ENCODE measurements at places on chromosomes 2 and 18.

DNA sequence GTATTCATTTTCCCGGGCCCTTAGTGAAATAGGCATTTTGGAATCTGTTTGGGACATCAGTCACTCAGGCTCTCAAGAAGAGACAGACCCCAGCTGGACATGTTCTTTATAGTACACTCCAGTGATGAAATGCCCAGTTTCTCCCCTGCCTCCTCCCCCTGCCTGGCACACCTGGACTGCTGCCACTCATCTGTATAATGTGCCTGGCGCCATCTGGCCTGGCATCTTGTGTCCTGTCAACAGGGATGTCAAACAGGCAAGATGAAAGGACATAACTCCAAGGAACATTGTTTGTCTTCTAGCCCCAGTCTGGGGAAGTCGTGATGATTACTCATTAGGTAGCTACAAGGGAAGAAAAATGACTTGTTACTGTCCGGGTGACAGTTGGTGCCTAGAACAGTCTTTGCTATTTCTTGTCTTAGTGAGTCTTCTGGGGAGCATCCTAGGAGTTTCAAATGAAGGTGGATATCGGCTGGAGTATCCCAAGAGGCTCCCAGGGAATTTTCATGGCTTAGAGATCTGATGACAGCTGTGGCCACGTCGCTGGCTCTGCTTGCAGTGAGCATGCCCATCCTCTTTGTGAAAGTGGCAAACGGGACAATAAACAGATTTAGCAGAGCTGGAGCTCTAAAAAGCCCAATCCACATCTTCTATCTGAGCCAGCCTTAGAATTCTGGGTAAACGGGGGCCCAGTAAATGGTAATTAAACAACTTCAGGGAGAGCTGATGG lies 153.6 kb downstream of the ALK start:
- DNase-seq = no peak

DNA sequence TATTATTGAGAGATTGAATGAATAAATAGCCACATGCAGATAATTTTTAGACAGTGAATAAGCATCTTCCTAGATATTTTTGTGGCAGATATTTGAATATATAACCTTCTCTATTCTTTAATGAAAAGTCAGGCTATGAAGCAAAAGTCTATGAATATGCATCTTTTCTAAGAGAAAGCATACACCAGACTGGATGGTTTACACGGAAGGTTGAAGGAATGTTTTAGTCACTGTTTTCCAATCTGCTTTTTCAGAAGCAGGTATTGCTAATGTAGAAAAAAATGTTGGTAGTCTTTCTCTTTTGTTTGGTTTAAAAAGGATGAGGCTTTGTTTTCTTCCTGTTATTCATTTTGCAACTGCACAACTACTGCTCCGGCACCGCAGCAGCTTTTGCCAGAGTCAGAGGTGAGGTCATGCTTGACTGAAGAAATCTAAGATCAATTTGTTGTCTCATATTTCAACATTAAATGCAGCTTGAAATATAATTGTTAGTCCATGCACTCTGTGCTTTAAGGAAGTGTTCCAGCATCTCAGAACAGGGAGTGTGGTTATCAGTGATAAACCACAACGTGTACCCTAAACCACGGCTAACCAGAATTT lies 1540.8 kb upstream of the PIK3C3 start:
- no peak for DNase-seq

GRCh38 chr2:190333395-190333794 lies 10.0 kb upstream of the INPP1 start:
- DNase-seq = no peak

GRCh38 chr2:239856620-239857285 lies 168.4 kb downstream of the NDUFA10 start:
- DNase-seq = no peak

- no peak for DNase-seq
These were observed 37.5 kb downstream of the ARHGAP25 start for GRCh38 chr2:68772109-68772508.

GRCh38 chr2:237711458-237712150 lies 84.2 kb downstream of the LRRFIP1 start:
- no peak for DNase-seq

GRCh38 chr2:107461301-107461700 lies 365.4 kb upstream of the RGPD4 start:
- no peak for DNase-seq

- DNase-seq = no peak
These were observed 7.4 kb downstream of the IL36A start for GRCh38 chr2:113012436-113013335.

DNA sequence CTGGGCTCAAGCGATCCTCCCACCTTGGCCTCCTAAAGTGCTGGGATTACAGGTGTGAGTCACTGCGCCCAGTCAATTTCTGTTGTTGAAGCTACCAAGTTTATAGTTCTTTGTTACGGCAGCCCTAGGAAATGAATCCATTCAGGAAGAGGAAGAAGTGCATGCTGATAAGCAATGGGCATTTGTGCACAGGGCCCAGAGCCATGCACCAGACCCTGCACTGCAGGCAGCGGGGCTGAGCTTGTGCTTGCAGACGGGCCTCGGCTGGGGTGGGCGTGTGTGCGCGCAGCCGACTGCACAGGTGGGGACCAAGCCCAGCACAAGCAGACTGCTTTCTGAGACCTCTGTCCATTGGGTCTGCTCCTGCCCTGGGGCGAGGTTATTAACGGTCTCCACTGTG lies 144.6 kb downstream of the CABLES1 start:
- DNase-seq = no peak

DNA sequence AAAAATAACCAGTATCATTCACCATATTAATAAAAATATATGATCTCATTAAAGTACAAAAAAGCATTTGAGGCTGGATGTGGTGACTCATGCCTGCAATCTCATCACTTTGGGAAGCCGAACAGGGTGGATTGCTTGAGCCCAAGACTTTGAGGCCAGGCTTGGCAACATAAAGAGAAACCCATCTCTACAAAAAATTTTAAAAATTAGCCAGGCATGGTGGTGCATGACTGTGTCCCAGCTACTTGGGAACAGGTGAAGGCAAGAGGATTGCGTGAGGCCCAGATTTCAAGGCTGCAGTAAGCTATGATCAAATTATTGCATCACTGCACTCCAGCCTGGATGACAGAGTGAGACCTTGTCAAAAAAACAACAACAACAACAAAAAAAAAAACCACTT lies 75.9 kb downstream of the RAD51AP2 start:
- no peak for DNase-seq

DNA sequence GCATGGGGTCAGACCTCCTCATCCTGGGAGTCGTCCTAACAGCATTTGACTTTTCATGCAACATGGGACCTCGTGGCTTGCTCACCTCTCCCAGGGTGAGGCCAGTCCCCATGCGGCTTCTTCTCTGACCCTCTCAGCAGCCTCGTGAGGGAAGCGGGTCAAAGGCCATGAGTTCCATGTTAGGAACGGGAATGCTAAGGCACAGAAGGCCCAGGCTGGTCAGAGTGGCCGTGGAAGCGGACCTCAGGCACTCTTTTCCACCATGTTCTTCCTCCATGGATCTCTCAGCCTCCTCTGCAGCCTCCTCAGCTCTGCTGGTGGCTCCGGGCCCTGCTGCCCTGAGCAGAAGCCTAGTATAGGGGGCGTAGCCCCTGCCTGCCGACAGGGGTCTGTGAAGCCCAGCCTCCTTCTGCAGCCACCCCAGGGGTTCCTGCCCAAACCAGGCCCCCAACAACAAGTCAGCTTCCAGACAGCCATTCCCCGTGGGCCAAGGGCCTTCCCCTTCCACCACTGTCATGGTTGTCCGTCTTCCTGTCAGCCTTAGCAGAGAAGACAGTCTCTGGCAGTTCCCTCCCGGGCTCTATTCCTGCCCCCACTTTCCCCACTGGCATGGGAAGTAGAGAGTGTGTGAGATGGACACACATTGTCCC lies 60.0 kb upstream of the OTOF start:
- DNase-seq = no peak

GRCh38 chr18:57542126-57542525 lies 44.4 kb downstream of the FECH start:
- DNase-seq = no peak

DNA sequence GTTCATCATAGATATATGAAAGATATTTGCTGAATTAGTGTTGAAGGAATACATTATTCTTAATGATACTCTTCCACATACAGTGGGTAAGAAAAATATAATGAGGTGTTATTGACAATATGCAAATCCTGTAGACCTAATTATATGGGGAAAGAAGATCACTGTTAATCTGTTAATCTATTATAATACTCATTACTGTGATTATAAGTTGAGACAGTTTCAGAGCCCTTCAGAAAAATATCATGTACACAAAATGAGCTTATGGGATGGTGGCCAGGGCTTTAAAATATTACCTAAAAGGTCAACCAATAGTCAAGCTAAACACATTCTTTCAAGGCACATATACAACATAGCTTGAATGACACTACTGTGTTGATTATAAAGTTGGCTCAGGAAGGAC lies 163.5 kb downstream of the NOL4 start:
- DNase-seq = no peak

DNA sequence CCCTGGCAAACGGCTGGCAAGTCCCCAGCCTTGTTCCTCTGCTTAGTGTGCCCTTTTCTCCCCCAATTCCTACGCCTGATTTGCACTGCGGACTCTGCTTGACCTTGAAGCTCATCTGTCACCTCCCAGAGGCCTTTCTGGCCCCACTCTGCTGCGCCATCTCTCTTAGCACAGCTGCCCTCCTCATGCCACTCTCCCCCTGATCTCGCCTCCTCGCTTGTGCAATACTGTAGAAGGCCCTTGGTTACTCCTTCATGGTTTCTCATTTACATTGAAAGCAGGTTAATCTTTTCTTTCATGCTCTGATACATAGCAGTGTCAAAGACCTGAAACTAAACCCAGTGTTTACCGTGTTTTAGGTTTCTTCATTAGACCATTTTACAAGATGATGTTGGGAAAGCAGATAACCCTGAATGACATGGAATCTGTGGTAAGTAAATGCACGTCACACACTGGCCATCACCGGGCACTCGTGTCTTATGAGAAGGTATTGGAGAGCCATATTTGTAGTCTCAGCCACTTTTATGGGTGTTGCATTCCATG lies 258.8 kb downstream of the ALPK2 start:
- DNase-seq = no peak

DNA sequence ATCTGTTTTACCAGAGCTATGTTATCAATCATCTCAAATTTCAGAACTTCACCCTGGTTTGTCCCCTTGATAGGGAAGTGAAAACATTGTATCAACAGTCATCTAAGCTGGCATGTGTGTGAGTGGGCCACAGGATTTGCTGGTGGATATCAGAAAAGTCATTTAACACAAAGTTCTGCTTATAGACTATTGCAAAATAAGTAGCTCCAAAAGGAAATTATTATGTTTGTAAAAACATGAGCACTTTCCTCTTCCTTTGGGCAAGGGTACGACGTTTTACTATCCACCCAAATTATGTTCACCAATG lies 20.7 kb upstream of the COPS8 start:
- no peak for DNase-seq

DNA sequence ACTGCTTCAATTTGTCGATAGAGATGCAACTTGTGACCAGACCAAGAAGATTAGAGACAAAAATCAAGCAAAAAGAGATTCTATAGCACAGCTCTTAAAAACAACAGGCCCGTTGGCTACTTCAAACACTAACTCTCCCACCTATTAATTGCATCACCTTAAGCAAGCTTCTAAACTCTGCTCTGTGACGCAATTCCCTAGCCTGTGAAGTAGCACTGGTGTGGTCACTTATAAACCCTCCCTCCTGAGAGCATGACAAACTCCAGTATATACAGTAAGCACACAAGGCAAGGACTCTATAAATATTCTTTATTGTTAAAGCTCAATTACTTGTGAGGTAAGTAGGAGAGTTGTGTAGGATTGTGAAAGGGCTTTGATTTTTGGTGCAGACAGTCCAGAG lies 72.3 kb downstream of the CMPK2 start:
- no peak for DNase-seq

DNA sequence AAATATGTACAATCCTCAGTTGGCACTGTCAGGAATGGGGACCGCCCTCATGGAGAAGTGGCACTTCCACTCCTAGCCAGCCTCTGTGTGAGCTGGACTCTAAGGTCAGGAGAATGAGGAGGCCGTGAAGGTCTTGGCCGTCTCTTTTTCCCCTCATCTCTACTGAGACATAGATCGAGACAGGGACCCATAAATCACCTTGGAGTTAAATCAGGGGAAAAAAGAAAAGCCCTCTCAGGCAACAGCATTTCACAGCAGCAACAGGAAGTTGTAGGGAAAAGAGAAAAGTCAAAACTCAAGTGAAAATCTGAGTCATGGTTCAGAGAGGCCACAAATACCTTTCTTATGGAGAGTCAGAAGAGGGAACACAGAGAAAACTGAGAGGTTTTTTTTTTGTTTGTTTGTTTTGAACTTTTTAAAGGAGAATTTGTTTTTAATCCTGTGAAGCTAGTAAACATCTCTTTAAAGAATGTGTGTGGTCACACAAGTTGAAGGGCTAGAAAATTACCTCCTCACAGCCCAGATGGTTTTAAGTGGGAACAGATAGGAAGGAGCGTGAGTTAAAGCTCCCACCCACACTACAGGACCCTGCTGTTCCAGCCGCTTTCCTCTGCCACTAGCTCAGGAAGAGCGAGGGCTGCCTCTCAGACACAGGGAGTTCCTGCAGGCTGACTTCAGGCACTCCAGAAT lies 30.6 kb upstream of the CYP1B1 start:
- DNase-seq = no peak

DNA sequence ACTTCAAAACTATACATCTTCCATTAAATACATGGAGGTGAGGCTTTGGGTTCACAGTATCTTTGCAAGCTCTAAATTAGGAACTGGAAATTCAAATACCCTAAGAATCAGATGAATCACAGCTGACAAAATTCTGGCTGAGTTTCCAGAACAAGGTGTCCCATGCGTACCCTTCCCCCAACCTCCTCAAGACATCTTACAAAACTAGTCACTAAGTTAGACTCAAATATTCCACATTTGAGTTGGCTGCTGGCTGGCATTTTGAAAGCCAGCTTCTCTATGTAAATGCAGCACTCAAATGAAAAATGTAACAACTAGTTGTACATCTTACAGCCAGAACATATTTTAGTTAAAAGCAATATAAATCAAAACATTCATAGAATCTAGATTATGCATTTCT lies 131.0 kb upstream of the ARL5A start:
- DNase-seq = no peak

GRCh38 chr2:65240657-65241056 lies 13.0 kb downstream of the ACTR2 start:
- no peak for DNase-seq

Measured in activated T-cell treated with anti-CD3 and anti-CD28 coated beads for 4 hours (primary cell).